ENCODE measurements at places on chromosomes 11 and 22.

DNA sequence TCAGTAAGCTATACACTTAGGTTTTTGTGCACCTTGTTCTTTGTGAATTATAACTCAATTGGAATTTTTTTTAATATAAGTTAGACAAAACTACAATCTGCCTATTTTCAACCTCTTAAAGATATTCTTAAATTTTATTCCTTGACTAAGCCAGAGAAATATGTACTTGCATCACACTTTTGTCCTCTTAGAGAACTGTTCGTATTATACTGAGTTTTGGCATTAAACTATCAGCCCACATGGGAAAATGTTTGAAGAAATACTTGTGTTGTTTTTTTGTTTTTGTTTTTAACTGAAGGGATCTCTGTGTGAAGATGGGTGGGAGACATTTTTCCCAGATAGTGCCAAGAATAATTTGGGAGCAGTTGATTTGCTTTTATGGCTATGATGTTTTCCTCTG is 25.3 kb downstream of the CEP295 start:
- no peak for DNase-seq

GRCh38 chr11:131814108-131814507 is 443.7 kb downstream of the NTM start:
- no peak for DNase-seq

DNA sequence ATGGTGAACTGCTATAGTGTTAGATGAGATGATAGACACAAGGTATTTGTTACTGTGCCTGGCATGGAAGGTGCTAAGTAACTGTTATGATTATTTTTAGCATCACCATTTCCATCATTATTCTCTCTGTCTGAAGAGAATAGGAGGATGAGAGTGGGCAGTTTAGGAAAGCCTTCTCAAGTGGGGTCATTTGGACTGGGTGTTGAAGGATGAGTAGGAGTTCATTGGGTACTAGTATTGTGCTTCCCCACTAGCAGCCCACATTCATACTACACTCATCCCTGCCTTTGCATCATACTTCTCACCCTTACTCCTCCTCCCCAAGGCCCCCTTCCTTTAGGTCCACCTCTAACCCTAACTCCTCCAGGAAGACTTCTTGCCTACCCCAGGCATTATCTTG is 20.6 kb downstream of the MYEOV start:
- no peak for DNase-seq

DNA sequence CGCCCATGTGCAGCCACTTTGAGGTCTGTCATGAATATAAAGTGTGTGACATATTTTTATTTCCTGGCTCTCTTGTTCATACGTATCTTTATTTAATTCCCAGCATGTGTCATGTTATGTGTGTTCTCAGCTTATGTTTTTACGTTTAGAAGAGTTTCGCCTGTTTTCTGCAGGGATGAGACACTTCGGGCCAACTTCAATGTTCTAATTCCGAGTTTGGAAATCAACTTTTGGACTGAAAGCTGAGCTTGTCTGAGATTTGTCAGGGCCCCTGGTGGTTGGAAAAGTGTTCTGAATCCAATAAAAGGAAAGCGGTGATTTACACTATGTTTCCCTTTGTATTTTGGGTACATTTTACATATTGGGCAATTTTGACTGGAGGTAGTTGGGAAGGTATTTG is 810.7 kb downstream of the TBC1D22A start:
- no peak for DNase-seq

DNA sequence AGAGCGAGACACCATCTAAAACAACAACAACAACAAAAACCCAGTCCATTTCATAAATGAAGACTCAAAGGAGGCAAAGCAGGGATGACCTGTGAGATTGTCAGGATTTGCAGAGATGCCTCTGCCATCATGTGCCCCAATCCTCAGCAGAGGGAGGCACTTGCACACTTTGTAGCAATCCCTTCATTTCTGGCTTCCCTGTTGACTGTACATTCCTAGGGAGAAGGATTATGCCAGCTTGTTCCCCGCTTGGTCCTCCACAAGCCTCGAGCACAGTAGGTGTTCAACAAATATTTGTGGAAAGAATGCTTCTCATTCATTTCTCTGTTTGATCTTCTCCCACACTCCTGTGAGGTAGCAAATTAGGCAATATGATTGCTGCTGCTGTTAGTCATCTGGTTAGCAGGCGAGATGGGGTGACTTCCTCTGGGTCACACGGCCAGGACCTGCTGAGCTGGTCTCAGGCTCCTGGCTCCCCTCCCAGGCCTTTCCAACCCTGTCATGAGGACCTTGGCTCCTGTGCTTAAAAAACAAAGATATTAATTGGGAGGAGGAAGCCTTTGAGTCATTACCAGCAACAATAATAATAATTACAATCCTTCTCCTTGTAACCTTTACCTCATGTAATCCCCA is 34.1 kb downstream of the LIF start:
- DNase-seq: no peak
